ENCODE measurements at places on chromosomes 2 and 18.

GRCh38 chr2:196987649-196988364 lies 61.3 kb upstream of the PGAP1 start:
- no peak for DNase-seq

- DNase-seq = peak; percentile 10
Observed at GRCh38 chr18:21361307-21361880, 119.4 kb downstream of the GREB1L start.

- no peak for DNase-seq
Observed at GRCh38 chr2:143162123-143162837, 33.1 kb downstream of the ARHGAP15 start.

- no peak for DNase-seq
Observed at GRCh38 chr2:17529771-17530170, 10.7 kb upstream of the VSNL1 start.

- DNase-seq = no peak
Observed at GRCh38 chr2:1907291-1907690, 163.0 kb upstream of the PXDN start.

DNA sequence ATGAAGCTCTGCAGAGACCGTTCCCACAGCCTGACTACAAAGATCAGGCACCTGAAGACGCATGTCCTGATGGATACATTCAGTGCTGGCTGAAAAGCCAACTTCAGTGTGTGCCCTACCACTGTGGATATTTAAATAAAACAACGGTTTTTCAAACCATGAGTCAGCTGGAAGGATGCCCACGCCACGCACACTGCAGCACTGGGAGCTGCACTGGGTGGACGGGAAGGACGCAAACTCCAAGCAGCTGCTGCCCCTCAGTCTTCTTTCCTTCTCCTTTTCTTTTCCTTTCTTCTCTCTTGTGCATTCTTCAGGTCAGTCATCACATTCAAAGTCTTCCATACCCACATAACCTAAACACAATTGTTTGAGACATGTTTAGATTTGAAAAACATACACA lies 7.9 kb downstream of the TMEM18 start:
- DNase-seq = no peak

DNA sequence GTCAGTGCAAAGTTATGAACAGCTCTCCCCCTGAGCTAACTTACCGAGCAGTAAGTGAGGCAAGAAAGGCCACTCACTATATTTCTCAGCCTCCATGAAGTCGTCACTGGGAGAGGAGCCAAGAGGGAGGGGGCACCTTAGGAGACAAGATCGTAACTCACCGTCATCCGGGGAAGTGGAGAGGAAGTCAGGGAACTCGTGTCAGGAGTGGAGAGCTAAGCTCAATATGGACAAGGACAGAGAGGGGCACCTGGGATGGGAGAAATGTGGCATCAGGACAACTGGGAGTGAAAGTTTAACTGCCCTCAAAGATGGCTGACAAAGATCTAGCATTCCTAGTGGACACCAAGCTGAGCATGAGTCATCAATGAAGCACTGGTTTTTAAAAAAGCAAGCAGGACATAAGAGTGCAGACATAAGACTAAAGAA lies 37.1 kb downstream of the BCL11A start:
- no peak for DNase-seq

DNA sequence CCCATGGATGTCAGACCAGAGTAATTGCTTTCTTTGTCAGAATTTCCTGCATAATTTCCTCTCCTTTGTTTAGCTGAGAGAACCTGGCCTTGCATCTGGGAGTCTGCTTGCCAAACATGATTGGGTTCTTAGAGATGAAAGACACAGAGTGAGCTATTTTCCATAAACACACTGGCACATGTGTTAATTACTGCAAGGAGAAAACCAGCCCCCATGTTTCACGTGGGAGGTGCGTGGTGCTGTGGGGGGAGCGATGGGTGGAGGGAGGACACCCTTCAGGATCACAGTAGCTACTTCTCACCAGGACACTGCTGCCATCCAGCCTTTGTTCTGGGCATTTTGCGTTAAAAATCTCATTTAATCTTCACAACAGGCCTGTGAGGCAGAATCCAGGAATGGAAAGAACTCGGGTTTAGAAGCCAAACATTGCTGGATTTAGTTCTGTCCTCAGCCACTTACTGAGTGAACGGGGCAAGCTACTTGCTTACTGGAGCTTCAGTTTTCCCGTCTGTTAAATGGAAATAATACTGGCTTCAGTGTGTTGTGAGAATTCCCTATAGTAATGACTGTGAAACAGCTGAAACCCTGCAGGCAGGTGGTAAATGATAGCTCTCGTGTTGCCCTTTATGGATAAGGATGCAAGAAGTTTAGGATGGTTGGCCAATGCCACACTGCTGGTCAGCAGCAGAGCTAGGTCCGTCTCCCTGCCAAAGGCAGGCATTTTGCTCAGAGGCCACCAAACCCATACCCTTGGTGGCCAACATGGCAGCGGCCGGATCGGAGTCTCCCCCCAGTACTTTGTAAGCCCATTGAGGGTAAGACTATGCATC lies 100.1 kb upstream of the ASAP2 start:
- DNase-seq = no peak

DNA sequence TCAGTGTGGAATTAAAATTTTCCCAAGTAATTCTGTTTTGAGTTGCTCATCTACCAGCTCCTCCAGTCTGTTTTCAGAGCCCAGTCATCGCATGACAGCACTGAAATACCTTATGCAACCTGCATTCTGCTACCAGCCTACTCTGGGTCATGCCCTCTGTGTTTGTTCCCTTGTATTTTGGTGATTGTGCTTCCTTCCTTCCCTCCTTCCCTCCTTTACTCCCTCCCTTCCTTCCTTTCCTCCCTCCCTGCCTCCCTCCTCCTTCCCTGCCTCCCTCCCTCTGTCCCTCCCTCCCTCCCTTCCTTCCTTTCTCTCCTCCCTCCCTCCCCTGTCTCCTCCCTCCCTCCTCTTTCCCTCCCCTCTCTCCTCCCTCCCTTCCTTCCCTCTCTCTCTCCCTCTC lies 289.6 kb downstream of the CDH2 start:
- no peak for DNase-seq

DNA sequence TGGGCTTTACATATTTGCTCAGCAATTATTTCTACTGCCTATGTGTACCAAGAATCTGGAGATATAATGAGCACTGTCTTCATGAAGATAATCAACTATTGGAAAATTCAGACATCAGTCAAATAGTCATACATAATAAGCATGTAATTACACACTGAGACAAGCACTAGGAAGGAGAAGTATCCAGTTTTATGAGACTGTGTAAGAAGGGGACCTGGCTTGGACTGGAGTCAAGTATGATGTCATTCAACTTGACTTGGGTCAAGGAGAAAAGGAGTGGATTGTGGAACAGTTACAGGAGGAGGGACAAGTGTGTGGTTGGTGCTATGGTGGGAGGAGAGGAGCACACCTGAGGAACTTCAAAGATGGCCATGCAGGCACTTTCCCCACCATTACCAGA lies 419.8 kb upstream of the TRIB2 start:
- DNase-seq = no peak

GRCh38 chr18:55489034-55489986 lies 98.7 kb downstream of the TCF4 start:
- DNase-seq = no peak

DNA sequence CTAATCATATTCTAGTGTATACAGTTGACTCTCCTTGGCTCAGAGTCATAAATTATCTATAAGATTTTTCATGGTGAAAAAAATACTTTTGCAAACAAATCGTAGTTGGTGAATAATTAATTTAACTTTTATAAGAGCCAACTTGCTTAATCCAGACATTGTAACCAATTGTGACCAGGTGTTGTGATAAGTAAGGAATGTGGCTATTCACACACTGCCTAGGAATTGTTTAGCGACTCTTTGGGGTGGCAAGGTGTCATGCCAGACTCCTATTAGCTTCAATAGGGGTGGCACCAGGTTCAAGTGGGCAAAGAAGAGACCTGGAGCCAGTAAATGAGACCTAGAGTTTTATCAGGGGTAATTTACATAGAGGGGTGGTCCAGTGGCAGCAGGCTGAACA lies 344.7 kb upstream of the PKDCC start:
- no peak for DNase-seq

- no peak for DNase-seq
Observed at GRCh38 chr2:212249451-212249850, 289.2 kb downstream of the ERBB4 start.

GRCh38 chr2:240565333-240566202 lies 2.7 kb upstream of the RNPEPL1 start:
- DNase-seq = peak; percentile 36

- DNase-seq = no peak
Observed at GRCh38 chr2:60442608-60443007, 110.8 kb downstream of the BCL11A start.

DNA sequence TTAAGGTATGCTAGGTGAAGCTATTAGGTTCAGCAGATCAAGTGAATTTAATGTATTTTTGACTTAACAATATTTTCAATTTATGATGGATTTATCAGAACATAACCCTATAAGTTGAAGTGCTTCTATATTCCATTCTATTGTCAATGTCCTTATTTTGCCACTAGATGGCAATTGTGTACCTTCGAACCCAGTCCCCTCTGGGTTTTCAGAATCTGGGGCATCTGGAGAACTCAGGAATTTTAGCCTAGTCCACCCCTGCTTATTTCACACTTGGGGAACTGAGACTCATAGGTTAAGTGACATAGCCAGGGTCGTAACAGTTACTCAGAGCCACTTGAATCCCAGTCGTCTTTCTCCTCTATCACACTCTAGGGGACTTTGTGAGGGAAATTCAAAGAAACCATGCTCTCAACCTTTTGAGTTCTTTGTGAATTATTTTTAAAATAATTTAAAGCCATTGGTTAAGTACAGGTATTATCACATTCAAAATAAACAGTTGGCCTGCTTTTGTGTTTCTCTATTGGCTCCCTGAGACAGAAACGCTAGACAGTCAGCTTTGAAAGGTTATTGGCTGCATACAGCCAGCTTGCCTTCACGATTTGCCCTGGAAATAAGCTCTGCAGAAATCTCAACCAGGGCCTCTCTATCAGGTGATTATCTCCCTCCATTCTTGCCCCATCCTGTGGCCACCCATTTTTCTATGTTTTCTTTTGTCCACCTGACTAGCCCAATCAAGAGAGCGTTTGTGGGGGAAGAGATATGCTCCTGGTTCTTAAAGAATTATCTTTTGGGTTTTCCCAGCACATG lies 145.0 kb downstream of the TTC27 start:
- peak; percentile 50 for DNase-seq

DNA sequence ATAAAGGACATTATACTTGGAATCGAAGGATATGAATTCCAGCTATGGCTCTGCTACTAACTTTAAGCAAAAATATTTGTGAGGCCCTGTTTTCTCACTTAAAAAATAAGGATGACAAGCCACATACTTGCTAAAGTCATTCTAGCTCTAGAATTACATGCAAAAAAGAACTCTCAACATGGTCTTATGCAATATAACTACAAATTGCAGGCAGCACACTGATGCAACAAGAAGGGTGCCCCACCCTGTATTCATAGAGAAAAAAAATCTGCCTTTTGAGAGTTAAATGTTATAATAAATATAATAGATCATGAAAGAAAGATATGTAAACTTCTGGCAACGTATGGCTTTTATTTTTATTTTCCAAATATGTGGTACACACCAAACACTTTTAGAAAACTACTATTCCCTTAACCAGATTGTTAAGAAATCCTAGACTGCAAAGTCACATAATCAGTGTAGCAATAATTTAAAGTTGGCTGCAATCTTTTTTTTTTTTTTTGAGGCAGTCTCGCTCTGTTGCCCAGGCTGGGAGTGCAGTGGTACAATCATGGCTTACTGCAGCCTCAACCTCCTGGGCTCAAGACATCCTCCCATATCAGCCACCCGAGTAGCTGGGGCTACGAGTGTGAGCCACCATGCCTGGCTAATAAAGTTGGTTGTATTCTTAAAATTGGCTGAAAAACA lies 40.2 kb upstream of the WDSUB1 start:
- no peak for DNase-seq

GRCh38 chr2:98827625-98828368 lies 96.9 kb upstream of the MGAT4A start:
- no peak for DNase-seq

- DNase-seq = no peak
Observed at GRCh38 chr2:170038734-170039133, 139.2 kb upstream of the MYO3B start.

GRCh38 chr2:232974396-232974795 lies 38.7 kb downstream of the NGEF start:
- no peak for DNase-seq

All from right kidney (tissue), 9 donors.